ENCODE measurements at places on chromosomes 2 and 18. TPM values are rescaled to one million over a fixed set of nuclear protein-coding genes. Genes with fewer than 3 reads are reported as not detected.

Gene MALL
- 1.6 TPM for total RNA-seq

- peak; percentile 38 for DNase-seq
Measured at GRCh38 chr2:210584834-210585233, 28.4 kb downstream of the CPS1 start.

GRCh38 chr2:199488772-199489400 lies 31.1 kb upstream of the SATB2 start:
- DNase-seq, result peak; percentile 59

- no peak for DNase-seq
Measured at GRCh38 chr18:48337053-48337452, 72.1 kb downstream of the ZBTB7C start.

Gene LYPD1
- total RNA-seq, result 79.7 TPM

Gene ERFE
- total RNA-seq, result 0.56 TPM

GRCh38 chr18:68997845-68998244 lies 200.0 kb downstream of the CCDC102B start:
- no peak for DNase-seq

Data from IMR-90 (cell line).